ENCODE measurements at places on chromosomes 3 and 15.

- no peak for DNase-seq
Observed at GRCh38 chr15:66873856-66874255, 171.8 kb downstream of the SMAD6 start.

DNA sequence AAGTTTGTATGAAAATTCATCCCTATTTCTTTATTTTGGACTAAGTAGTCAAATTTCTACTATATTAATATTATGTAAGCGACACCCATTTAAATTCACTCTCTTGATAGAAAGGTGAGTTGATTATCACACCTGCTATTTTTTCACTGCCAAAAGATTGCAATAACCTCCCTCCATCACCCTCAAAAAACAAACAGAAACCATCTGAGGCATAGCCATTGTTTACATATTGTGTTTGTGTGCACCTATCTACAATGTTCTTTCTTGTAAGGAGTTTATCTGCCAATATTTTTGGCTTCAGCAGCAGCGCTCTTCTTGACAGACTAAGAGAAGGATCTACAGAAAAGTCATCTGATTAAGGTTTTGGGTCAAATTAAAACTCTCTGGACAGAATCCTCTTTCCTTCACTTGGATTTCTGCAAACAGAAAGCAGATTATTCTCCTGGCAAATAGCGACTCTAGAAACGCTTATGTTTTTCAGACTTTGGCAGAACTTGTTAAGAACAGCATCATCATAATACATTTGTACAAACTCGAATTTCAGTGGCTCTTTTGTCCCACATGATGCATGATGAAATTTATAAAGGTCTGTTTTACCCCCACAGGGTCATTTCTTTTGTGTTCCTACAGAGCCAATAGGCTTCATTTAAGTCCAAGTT is 48.6 kb downstream of the KCNMB2 start:
- peak; percentile 46 for DNase-seq

DNA sequence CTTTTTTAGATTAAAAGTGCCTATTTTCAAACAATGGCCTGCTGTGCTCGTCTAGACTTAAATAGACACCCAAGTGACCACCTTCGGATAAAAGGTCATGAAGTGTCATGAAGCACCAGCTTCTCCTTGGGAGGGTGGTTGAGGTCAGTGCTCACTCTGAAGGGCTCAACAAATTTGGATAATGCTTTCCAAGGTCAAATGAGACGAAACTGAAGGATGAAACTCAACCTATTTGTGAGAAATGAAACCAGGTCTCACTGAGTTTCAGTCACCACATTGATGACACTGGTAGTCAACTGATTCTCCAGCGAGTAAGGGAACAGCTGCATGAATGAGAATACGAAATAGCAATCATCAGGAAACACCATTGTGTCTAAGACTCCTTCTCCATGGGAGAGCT is 852.6 kb downstream of the NTRK3 start:
- no peak for DNase-seq

GRCh38 chr15:90291679-90292356 is 26.3 kb downstream of the NGRN start:
- no peak for DNase-seq

GRCh38 chr3:118809696-118810498 is 224.7 kb downstream of the IGSF11 start:
- no peak for DNase-seq

GRCh38 chr3:178669758-178670157 is 133.5 kb downstream of the KCNMB2 start:
- DNase-seq = no peak

GRCh38 chr15:44595246-44595645 is 58.3 kb downstream of the EIF3J start:
- no peak for DNase-seq

- no peak for DNase-seq
Observed at GRCh38 chr3:89808680-89809197, 701.3 kb downstream of the EPHA3 start.

DNA sequence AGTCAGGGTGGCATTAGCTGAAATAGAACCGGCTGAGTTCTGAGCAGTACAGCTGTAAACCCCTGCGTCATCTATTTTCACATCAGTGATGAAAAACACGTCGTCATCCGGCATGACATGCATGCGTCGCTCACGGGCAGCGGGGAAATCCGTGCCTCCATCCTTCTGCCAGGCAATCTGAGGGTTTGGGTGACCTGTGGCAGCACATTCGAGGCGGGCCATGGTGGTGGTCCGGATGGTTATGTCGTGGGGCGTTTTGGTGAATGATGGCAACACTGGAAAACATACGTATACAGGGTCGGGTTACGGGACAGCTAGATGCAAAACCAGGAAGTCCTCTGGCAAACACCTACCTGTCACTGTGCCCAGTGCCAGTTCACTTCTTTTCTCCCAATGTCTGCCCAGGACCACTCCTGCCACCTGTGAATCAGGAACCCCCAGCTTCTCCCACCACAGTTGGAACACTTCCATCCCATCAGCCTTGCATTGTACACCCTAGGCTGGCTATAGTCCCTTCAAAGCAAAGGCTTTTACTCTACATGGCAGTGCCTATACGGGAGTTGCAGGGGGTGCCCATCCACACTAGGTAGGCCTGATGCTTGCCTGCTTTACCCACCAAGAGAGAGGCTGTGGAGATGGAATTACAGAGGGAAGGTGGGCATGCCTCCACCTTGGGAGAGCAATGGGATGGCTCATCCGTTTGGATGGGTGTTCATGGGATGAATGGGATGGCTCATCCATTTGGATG is 116.7 kb downstream of the LRIG1 start:
- no peak for DNase-seq

DNA sequence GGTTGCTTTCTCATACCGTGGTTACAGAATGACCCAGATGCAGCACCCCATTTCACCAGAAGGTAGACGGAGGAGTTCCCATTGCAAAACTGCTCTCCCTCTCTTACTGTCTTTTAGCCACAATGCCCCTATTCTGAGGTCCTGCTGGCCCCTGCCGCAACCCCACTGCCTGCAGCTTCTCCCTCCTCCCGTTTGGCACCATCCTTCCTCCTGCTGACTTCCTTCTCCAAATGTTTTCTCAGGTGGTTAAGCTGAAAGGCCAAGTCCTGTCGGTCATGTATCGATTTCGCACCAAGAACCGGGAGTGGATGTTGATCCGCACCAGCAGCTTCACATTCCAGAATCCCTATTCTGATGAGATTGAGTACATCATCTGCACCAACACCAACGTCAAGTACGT is 132.3 kb upstream of the ABHD17C start:
- no peak for DNase-seq

DNA sequence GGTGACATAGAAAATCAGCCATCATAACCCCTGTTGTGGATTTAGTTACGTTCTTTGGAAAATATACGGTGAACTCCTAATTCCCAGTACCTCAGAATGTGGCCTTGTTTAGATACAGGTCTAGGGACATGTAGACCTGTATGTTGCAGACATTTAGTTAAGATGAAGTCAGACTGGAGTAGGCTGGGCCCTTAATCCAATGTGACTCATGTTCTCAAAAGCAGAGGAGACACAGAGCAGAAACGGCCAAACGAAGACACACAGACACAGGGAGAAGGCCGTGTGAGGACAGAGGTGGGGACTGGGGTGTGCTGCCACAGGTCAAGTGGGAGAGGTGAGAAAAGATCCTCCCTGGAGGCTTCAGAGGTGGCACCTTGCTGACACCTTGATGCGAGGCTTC is 119.0 kb upstream of the PROK2 start:
- DNase-seq = no peak

GRCh38 chr3:52406231-52406661 is 38.7 kb downstream of the SEMA3G start:
- DNase-seq = no peak

DNA sequence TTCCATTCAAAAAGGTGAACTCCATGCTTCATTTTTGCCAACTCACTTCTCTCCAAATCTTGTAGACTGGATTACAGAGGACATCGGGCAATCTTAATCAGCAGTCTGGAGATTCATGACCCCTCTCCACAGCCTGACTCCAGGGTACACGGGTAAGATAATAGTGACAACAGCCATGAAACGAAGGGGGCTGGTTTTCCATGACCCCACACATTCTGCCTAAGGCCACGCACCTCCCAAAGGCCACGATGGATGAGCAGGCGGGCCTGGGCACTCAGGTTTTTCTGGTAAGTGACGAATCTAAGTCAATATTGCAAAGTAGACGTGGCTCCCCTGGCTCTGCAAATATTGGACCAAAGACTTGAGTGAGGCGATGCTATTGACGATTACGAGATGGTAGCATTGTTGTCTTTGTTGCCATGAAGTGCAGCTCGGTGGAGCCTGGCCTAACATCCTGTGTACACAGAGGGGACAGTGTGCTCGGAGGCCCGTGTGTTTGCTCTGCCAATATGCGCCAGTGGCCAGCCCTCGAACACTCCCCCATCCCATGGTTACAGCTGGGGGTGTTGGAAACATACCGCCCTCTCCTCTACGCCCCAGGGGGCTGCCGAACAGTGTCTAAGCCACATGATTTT is 119.1 kb downstream of the OPA1 start:
- no peak for DNase-seq

- peak; percentile 14 for DNase-seq
Observed at GRCh38 chr3:8970971-8971589, 7.8 kb upstream of the RAD18 start.

DNA sequence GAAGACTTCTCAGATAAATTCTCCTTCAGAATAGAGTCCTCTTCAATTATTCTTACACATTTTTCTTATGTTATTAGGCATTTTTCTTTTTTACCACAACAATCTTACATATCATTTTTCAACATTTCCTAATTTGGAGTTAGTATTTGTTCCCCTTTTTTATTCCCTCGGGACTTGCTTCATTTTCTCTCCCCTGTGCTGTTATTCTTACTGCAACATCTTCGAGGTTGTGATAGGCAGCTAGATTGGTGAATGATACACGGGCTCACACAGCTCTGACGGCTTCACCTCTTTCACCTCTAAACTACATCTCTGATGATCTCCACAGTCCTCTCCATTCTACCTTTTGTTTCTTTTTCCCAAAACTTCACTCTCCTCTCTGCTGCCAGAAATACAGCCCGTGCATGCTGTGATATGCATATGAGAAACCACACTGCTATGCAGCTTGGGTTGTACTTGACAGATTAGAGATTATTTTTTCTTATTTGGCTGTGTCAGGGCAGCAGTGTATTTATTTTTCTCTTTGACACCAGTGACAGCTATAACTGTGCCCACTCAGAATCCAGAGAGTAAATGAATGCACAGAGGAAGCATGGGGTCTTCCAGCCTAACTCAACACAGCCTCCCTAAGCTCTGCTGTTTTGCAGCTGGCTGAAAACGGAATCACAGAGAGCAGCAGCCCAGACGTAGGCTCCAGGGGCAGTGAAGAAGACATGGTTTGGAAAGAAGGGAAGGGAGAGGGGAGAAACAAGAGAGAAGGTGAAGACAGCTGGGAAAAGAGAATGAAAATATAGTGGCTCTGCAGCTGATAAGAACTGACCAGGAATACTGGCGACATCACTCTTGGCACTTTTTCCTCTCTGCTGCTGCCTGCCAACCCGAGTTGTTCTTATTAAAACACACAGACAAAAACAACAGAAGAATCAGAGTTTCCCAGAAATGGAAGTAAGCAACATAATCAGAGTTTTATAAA is 61.8 kb downstream of the SLC9A9 start:
- no peak for DNase-seq

GRCh38 chr3:54146506-54147239 is 24.3 kb downstream of the CACNA2D3 start:
- DNase-seq = peak; percentile 18

DNA sequence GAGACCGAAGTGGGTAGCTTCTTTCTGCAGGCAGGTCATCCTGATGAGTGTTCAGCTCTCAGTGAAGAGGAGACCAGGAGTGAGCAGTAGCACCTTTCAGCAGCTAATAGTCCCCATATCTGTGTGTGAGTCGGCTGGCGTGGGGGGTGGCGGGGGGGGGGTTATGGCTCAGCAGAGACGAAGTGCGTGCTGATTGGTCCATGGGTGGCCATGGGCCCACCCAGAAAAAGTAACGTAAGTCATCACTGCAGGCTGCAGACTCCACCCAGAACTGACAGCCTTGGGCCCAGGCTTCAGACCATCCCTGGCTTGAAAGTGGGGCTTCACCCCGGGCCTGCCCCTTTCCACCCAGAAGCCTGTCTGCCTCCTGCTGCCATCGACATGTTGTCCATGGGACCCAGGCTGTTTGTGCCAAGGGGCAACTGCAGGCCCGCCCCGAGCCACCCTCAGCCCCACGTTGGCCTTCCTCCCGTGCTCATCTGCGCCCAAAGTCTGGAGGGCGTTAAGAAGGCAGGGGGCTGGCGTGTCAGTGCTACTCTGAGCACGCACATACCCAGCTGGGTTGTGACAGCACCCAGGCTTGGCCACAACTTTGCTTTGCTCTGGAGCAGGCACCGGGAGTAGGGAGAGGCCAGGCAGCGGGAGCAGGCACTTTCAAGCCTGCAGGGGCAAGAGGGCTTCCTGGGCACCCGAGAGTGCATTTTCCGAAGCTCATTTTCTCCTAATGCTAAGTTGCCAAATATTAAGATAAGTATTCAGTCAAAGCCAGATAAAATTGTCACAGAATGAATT is 511.7 kb upstream of the CDIN1 start:
- DNase-seq = no peak

GRCh38 chr3:69558912-69559311 is 173.0 kb upstream of the FRMD4B start:
- no peak for DNase-seq

GRCh38 chr3:41920406-41920965 is 41.4 kb downstream of the ULK4 start:
- DNase-seq = no peak

DNA sequence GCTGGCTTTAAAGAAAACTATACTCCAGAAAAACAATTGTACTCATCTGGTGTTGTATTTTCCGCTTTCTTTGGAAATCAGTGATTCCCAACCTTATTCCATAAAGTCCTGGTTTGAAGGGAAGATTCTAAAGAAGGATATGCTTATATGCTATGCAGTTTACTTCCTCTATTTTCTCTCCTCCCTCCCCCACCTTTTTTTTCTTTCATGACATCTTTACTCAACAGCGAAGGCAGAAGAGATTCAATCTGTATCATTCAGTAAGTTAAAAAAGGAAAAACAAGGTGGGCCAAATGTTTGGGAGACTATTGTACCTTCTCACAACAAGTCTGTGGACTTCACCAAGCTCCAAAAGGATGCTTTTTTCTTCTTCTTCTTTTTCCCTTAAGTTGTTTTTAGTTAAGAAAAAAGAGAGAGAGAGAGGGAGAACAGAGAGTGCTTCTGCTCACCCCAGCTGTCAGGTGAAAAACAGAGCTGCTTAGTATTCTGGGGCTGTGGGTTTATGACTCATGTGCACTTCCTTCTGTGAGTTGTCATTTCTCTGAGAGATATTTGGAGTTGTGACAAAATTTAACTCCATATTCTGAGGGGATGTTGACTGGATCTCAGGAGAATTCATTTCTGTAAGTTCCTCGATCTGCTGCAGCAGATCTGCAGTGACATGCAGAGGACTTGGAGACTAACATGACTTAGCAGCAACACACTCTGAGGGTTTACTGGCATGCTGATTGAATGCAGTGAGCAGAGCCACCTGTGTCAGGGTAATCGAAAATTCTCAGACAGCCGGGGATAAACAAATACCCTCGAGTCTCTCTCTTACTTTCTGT is 70.7 kb downstream of the SSR3 start:
- DNase-seq = no peak

- no peak for DNase-seq
Observed at GRCh38 chr15:50751394-50751793, 14.1 kb downstream of the SPPL2A start.
